ENCODE measurements at places on chromosomes 6 and 20.

DNA sequence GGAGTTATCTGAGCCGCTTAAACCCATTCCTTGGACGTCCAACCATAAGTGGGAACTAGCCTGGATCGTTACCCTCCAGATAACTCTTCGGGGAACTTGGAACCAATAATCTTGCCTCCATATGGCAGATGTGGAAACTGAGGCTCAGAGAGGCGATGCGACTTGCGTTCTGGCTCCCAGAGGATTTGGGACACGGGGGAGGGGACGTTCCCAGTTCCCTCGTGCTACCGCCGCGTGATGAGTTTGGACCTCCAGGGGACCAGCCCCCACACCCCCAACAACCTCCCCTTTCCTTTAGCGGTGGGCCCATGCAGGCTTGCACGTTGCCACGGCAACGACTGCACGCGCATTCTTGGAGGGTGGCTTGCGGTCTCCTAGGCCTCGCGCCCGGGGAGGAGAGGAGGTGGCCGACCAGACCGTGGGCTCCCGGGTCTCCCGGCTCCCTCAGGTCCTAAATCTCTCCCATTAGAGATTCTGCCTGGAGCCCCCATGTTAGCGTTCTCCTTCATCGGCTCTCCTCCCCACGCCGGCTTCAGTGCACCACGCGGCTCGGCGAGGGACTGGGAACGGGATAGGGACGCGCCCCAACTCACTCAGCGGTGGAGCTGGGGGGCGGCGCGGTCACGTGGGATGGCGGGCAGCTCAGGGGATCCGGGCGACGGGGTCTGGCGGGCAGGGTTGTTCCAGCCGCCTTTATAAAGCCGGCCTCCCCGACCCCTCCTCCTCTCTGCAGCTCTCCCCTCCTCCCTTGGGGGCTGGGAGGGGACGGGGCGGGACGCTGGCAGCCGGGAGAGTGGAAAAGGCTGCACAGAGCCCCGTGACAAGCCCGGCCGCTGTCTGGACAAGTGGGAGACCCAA lies at the start of gene PLTP:
Gene PLTP (minus strand): TSS at position 670 of the 858 bp plus-strand sequence. CDS start 703 bp downstream, outside the sequence.
- DNase-seq = peak; percentile 80

GRCh38 chr6:139547122-139547776 lies 172.8 kb upstream of the CITED2 start:
- peak; percentile 63 for DNase-seq

DNA sequence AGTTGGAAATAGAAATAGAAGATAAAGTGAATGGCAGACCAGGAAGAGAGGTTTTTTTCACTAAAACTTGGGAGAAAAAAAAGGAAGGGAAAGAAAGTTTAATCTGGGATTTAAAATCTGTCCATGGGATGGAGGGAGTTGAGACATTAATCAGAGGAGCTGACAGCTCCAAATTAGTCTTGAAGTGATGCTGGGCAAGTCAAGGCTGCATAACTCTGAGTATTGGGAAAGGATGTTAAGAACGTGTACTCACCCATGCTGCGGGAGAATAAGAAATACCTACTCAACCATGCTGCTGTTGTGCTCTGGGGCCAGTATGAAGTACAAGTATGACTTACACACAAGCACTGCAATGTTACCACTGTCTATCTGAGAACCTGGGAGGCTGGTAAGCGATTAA lies 47.5 kb downstream of the SNRNP48 start:
- peak; percentile 33 for DNase-seq

DNA sequence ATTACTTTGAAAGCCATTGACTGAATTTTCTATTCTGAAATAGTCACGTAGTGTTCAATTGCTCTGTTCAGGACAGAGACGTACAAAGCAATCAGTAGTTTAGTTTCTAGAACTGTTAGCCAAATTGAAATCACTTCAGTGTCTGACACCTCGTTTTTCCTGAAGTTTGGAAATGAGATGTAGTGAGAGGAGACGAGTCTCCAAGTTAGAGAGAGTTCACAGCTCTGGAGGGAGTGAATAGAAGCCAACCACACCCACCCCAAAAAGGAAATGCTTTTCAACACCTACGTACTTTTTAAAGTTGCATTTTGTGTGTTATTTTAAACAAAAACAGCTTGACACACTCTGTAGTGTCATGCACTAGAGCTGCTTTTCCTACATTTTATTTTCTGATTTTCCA lies 296.0 kb downstream of the ADGRG6 start:
- DNase-seq = no peak

DNA sequence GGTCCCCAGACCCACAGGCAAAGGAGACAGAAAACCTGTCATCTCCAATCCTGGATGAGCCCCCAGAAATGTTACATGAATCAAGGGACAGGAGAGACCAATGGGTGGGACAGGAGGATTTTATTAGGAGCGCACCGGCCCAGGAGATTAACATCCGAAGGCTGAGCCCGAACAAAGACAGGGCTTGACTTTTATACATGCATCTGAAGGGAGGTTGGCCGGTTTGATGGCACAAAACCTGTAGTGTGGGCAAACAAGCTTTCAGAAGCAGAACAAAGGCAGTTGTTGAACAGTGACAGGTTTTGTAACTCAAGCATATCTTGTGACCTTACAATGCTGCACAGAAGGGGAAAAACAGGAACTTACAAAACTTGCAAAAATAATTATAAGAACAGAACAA lies 83.9 kb upstream of the GPR6 start:
- DNase-seq = no peak

GRCh38 chr6:111740506-111740905 lies 132.7 kb downstream of the FYN start:
- no peak for DNase-seq

- peak; percentile 68 for DNase-seq
Observed at GRCh38 chr6:137848672-137849071, 18.4 kb upstream of the TNFAIP3 start.

- no peak for DNase-seq
Observed at GRCh38 chr6:166841216-166841615, 115.1 kb downstream of the RNASET2 start.

GRCh38 chr6:136539967-136540652 lies 10.1 kb downstream of the MAP7 start:
- DNase-seq = no peak

DNA sequence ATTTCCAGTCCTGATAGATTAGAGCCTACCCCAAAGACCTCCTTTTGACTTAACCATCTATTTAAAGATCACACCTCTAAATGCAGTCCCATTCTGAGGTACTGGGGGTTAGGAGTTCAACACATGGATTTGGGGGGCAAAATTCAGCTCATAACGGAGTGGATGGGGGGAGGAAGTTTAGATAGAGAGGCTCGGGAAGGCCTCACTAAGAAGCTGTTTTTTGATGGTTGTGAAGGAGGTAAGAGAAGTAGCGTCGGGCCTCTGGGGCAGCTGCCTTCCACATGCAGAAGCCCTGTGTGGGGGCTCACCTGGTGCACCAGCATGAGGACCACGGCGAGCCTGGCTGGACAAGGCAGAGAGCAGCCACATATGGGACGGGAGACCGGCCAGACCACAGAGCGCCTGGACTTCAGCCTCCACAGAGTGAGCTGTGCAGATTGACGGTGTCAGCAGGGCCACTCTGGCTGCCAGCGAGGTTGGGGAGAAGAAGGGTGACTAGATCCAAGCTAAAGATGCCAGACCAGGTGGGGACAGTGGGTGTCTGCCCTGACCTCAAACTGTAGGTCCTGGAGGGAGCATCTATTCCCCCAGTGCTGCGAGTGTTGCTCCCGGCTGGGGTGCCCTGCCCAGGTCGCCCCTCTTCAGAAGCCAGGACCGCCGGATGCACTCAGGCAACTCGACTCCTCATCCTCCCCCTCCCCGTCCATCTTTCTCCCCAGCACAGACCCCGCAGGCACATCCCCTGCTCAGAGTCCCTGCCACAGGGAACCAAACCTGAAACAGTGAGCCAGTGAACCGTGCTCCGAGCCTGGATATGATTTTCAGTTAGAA lies 5.1 kb upstream of the SYNJ2 start:
- no peak for DNase-seq

DNA sequence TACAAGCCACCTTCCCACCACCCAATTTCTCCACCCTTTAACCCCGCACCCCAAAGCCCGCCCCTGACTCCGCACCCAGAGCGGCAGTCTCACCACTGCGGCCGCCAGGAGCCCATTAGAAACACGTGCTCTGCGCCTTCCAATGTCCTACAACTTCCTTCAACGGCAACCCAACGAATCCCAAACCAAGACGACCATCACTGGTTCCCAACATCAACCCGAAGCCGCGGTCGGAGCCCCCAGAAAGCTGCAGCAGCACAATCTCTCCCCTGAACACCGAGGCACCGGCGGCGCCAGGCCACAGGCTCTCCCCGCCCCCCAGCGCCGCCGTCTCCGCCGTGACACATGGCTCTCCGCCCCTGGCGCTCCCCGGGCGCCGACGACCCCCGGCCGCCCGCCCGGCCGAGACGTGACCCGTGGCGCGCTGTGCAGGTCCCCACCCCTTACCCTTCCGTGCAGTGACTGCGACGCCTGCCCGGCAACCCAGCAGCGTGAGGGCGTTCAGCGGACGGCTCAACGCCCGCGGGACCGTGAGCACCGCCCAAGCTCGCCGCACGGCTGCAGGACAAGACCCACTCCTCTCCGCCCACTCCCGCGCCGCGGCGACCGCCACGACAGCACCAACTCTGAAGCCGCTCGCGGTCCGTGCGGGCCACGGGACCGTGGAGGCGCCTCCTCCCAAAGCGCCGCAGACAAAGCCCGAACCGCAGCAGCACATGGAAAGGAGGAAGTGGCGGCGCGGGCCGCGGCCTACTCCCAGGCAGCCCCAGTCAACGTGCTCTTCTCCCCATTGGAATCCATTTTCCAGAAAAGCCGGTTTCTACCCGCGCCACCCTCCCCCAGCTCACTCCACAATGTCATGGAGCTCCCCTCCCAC lies 551 bp downstream of the SYNCRIP start:
- peak; percentile 35 for DNase-seq

GRCh38 chr6:117601811-117602150 lies 530 bp downstream of the GOPC start:
- DNase-seq = no peak

DNA sequence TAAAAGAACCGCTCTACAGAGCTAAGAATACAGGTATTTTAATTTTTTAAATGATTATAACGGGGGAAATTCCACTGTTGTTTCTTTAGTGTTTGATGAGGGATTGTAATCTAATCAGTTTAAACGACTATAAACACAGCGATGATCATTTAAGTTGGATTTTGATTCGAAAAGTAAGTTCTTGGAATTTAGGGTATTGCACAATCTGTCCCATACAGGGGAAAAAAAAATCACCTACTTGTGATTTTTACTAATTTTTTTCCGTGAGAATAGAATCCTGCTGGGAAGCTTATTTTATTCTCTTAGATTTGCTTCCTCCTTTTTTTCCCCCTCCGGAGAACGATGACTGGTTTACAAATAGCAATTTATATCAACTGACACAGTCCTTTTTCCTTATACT lies 108.0 kb downstream of the LAMA2 start:
- DNase-seq = no peak

GRCh38 chr6:13454286-13455221 lies 32.8 kb downstream of the GFOD1 start:
- peak; percentile 58 for DNase-seq

GRCh38 chr20:31759836-31760518 lies 20.9 kb downstream of the TPX2 start:
- DNase-seq = no peak

DNA sequence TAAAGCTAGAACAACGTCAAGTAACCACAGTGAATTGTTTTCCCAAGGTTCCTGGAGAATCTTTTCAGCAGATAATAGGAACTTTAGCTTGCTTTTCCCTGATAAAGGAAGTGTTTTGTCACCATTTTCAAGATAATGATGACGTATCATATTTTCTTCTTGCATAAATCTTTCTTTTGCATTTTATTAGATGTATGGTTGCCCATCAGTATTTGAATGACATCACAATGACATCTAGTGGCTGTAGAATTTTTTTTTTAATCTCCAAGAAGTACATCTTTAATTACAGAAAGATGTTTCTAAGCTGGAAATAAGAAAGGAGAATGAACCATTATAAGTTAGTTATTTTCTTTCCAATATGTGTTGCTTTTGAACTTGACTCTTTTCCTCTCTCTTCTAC lies 83.0 kb downstream of the CENPW start:
- DNase-seq = no peak

DNA sequence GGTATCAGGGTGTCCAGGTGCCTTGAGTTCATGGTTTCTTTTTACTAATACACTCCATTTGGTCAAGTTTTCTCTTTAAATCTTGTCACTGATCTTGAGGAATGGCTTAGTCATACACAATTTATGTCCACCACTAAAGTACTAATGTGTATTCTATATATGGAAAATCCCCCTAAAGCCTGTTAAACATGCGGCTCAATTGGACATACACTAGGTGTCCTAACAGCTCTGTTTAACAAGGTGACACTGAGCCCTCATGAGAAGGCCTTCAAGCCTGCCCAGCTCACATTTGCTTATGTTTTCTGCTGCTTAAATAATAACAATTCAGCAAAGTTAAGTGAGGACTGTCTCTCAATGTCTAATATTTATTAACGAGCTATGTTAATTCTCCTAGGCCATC lies 31.5 kb downstream of the PDE7B start:
- DNase-seq = peak; percentile 83

GRCh38 chr6:54541541-54541940 lies 233.3 kb downstream of the TINAG start:
- DNase-seq = peak; percentile 12

DNA sequence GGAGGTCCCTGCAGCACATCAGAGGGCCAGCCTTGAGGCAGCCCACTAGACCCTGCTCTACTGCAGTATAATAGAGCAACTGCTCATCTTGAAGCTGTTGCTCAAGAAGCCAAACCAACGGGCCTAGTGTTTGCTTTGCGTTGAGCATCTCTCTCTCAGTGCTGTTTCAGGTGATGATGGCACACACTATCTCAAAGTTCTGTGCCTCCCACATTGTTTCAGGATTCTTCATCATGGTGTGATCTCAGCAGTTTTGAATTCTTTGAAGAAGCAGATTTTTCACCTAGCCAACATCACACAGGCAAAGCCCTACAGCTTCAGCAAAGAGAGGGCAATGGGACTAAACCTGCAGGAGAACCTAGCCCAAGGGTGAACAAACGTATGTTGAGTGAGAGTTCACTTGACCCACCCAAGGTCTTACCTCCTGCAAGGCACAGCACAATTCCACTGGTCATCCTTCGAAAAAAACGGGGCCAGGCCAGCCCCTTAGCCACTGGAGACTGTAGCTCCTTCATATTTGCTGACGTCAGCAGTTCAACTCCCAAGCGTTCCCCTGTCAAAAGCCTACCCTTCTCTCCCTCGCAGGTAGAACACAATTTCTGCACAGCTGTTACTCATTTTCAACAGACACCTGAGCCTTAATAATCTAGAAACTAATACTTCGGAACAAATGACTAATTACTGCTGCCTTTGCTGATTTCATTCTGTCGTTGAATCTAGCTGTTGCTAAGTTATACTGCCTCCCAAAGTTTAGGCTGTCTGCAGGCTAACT lies 15.8 kb downstream of the MYB start:
- DNase-seq = no peak

GRCh38 chr6:150395388-150396009 lies 26.7 kb downstream of the IYD start:
- DNase-seq = peak; percentile 64

GRCh38 chr6:8941577-8941976 lies 506.2 kb upstream of the SLC35B3 start:
- DNase-seq = no peak

DNA sequence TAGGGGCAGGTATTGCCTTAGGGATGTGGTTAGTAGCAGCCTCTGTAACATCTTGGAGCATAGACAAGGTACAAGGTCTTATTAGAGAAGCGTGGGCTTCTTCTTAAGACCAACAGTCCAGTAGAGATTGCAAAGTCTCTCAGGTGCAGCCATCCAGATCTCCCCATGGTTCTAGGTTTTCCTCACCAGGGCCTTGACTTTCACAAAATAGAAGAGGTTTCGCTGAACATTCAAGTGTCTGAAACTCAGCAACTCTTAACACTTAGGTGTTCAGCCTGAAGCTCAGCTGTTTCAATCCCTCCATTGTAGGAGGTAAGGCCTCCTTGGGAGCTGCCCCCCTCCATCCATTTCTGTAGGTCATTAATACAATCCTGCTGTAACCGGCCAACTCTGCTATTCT lies 44.4 kb downstream of the GOPC start:
- DNase-seq = no peak

Data from fibroblast of skin of right quadriceps (primary cell).